ENCODE measurements at places on chromosomes 1 and 21.

DNA sequence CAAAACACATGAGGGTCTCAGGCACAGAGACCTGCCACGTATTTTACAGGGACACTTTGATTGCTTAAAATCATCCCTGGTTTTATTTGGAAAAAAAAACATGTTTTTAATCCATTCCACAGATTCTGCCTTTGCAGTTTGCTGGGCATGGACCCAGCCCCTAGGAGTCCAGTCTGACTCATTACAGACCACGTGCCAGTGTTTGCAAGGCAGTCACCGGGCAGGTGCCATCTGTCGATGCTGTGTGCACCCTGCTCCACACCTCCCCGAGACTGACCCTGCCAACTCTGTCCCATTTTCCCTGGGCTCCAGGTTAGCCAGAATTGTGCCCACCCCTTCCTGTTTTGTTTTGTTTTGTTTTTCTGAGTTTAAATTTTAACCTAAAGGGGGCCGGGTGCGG is 148.4 kb upstream of the TMEM51 start:
- DNase-seq = no peak

GRCh38 chr1:20668581-20668980 is 7.4 kb upstream of the DDOST start:
- DNase-seq = no peak

DNA sequence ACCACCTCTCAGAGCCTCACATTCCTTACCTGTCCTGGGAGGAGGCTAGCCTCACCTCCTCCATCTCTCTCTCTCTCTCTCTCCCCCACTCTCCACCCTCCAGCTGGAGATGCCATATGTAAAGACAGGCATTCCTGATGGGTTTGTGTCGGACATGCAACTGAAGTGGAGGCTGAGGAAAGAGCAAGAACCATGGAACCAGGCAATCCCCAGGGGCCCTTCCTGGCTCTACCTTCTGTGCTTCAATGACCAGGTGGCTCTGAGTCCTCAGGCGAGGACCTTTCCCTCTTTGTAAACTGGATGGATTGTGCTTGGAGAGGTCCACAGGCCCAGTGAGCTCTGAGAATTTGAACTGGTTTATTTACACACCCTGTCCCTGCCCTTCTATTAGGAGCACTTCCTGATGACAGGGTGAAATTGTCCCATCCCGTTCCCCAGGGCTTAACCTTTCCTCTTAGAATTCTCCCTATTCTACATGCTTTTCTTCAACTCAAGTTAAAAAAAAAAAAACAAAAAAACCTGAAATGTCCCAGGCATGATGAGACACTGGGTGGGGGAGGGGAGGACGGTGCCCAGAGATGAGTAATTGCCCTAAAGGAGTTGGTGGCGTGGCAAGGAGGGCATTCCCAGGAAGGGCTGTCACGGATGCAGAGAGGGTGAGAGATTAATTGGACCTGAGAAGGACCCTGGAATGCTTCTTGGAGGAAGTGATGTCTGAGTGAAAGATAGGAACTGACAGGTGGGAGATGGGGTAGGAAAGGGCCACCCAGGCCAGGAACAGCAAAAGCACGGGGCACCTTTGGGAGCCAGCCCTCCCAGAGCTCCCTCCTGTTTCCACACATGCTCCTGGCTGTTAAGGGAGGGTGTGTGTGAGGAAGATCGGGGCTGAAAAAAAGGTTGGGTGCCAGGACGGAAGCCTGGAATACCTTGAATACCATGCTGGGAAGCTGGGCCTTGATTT is 50.2 kb upstream of the WASF2 start:
- DNase-seq = peak; percentile 96

DNA sequence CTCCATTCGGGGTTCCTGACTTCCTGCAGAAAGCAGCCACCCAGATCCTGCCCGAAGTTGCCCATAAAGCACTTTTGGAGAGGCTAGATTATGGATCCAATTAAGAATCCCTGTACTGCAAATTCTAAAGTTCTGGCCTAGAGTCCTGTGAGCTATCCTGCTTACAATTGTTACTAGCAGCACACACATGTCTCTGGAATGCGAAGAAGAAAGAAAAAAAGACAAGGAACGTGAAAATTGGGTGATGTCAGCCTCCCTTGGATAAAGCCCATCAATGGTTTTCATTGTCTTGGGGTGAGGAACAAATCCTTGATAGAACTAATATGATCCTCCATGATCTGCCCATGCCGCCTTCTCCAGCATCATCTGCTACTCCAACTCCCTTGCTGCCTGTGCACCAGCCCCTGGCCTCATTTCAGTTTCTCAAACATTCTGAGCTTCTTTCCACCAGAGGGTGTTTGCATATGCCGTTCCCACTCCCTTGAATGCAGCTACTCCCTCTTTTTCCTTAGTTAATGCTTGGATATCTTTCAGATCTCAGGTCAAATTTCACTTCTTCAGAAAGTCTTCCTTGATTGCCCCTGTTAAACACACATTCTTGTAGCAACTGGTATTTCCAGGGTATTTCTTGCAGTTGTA is 94.0 kb downstream of the ST6GALNAC5 start:
- DNase-seq = no peak

DNA sequence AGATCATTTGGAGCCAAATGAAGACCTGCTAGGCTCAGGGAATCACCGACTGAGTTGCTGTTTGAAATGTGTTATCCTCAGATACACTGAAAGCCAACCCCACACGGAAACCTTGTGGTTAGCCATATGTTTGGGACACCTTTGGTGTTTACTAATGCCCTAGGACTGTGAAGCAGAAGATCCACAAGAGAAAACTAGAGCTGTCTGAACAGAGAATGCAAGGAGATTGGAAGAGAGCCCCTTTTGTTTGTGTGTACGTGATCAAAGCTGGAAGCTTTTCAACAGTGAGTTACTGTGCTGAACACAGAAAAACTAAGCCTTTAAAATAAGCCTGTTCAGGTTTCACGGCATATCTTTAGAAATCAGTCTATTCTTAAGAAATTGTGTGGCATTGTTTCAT is 908.2 kb upstream of the ADGRL2 start:
- no peak for DNase-seq

DNA sequence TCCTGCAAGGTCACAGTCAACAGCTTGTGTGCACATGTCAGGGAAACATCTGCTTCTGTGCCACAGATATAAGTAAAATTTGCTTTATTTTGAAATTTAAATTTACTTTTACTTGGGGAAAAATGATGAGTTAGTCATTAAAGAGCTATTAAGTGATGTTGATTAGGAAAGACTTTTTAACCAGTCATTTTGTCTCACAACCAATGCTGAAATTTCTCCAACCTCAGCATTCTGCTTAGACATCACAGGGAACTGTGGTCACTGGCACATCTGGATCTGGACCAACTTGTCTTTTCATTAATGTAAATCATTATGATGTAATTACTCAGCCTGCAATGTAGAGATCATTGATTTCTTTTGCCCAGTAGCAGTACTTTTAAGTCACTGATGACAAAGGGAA is 301.0 kb downstream of the TTLL7 start:
- no peak for DNase-seq

DNA sequence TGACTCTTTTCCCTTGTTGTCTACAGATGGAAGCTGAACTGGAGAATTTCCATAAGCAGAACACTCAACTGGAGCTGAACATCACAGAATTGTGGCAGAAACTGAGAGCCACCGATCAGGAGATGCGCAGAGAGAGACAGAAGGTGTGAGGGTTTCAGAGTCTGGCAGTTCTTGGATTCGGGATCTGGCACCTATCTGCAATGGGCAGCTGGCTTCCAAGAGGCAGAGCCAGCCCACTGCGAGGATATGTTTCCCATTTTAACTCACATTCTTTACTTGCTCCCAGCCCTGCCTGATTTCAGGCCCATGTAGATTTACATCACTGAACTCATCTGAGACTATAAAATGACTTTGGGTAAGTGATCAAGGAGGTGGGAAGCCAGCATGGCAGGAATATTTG is 37.3 kb upstream of the TMEM125 start:
- no peak for DNase-seq

DNA sequence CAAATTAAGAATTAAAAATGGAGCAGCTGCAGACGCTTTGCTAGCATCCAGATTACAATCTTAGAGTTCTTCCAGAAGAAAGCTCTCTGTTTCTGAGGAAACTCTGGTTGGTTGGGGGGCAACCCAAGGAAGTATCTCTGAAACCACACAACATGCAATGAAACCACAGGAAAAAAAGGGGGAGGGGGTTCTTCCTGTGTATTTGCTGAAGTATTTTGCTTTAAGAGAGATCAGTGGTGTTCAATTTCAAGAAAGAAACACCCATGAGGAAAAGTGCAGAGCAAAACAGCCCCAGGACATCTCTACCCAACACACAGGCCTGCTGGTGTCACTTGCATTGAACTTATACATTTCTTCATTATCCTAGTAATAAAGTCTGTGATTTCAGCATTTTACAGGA is 19.7 kb upstream of the TIAM1 start:
- no peak for DNase-seq

DNA sequence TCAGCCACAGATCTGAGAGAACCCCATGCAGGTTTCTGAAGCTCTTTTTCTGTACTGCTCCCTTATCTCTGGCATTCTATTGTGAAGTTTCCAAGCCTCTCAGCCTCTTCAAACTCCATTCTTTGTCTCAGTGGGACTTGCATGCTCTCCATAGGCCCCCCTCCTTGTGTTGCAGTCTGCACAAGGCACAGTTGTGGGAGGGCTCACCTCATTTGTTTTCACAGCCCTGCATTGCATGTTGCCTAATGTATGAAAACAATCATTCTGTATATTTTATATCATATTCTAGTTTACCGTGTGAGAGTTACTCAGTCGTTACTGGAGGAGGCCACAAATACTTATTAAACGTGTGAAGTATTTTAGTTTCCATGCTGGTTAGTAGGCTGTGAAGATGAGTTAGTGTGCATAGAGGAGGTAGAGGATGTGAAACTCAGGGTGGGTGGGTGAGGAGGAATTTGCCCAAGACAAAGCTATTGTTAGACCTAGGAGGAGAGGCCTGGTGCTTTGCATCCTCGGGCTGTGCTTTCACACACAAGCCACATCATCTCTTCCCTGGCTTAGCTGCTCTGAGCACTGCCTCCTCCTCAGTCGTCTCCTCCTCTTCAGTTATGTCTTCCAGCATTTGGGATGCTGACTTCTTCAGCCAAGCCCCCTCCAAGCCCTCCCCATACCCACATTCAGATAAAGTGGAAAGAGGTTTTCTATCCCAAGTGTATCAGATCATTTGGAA is 7.8 kb upstream of the CHI3L2 start:
- DNase-seq = no peak

GRCh38 chr1:31795096-31795675 is 20.6 kb downstream of the SPOCD1 start:
- no peak for DNase-seq

DNA sequence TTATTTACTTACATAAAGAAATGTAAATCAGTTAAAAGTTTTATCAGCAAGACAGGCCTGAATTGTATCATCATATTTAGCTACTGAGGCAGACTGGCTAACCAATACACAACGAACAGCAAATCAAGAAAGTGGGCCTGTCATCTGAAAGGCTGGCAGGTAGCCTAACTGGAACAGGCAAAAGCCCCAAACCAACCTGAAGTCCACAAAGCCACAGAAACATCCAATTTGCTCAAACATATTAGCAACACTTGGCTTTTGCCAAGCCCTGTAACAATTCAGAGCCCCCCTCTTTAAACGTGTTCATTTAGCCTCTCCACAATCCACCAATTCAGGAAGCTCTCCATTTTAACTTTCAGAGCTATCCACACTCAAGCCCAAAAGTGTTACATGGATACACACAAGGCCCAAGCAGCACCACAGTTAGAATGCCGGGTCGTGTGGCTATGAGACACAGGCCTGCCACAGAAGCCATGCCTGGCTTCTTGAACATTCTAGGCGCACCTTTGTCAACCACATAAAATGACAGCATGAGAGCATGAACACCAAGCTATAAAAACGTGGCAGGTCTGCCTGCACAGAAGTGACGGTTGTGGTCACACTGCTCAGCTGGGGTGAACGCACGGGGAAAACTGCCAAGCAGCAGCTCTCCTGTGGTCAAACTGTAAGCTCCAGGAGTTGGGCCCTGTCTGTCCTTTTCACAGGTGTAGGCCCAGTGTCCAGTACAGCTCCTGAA is 49.3 kb downstream of the CD34 start:
- DNase-seq = no peak

GRCh38 chr1:244138399-244138798 is 87.3 kb downstream of the ZBTB18 start:
- DNase-seq = no peak

- DNase-seq = peak; percentile 84
Measured at GRCh38 chr1:165890684-165891083, 63.3 kb downstream of the UCK2 start.

- no peak for DNase-seq
Measured at GRCh38 chr1:34419663-34420136, 243.0 kb downstream of the C1orf94 start.

DNA sequence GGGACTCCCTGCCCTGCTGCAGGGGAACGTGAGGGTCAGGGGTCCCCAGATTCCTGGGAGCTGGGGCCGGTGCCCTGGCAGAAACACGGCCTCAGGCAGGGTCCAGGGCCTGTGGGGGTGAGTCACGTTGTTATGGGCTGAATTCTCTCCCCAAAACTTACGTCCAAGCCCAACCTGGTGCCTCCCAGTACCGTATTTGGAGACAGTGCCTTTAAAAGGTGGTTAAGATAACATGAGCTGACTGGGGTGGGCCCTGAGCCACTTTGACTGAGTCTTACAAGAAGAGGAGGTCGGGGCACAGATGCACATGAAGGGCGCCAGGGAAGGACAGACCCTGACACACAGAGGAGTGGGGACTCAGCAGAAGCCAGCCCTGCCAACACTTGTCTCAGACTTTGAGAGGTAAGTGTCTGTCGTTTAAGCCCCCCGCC is 99.9 kb downstream of the WDR4 start:
- DNase-seq = no peak

GRCh38 chr1:41474490-41475271 is 9.8 kb downstream of the EDN2 start:
- DNase-seq = no peak

- no peak for DNase-seq
Measured at GRCh38 chr1:47183308-47184089, 6.3 kb downstream of the PDZK1IP1 start.

DNA sequence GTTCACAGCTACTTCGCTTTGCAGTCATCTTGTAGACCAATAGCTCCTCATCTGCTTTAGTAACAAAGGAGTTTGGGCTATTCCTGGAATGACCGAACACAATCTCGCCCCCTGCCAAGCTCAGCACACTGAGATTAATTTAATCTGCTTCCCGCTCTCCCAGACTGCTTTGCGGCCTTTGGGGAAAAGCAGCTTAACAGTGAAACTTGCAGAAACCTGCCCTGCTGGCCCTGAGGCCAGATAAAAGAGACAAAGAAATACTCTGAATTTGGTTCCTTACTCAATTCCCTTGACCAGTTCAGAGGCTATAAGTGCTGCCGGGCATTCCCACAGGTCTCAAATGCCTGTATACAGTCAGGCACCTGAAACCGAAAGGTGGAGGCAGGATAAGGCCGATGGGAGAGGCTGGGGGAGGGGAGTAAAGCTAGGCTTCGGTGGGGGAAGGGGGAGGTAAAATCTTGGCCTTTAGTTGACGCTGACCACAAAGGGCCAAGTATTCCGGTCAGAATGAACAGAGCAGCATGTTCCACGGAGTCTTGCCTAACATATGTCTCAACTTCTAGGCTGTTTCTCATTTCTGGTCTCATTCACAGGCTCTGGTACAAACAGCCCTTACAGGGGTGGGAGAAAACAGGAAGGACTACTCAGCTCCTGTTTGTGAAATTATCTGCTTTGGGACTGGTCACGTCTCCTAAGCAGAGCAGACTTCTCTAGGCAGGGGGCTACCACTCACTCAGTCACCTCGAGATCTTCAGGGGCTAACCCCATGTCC is 17.7 kb upstream of the A3GALT2 start:
- peak; percentile 77 for DNase-seq

- no peak for DNase-seq
Measured at GRCh38 chr1:167710836-167711235, 10.9 kb upstream of the MPZL1 start.

- DNase-seq = no peak
Measured at GRCh38 chr1:61925591-61926298, 183.5 kb downstream of the PATJ start.

Measured in NCI-H226 (cell line).